GM04503 (cell line): ENCODE measurements at places on chromosomes 7 and 10.

- DNase-seq = no peak
Observed at GRCh38 chr10:35493196-35494118, 111.7 kb upstream of the GJD4 start.

GRCh38 chr7:128117691-128118090, 86.5 kb upstream of the LRRC4 start:
- no peak for DNase-seq

GRCh38 chr10:82668221-82668895, 793.4 kb downstream of the NRG3 start:
- no peak for DNase-seq

GRCh38 chr10:42979181-42979580, 97.7 kb upstream of the RET start:
- DNase-seq = no peak

- no peak for DNase-seq
Observed at GRCh38 chr10:86855513-86855912, 99.1 kb downstream of the BMPR1A start.

GRCh38 chr10:8238986-8239385, 184.5 kb downstream of the GATA3 start:
- no peak for DNase-seq

- no peak for DNase-seq
Observed at GRCh38 chr10:95309958-95310357, 19.2 kb upstream of the PDLIM1 start.

GRCh38 chr10:24390746-24391145, 181.8 kb downstream of the KIAA1217 start:
- no peak for DNase-seq

DNA sequence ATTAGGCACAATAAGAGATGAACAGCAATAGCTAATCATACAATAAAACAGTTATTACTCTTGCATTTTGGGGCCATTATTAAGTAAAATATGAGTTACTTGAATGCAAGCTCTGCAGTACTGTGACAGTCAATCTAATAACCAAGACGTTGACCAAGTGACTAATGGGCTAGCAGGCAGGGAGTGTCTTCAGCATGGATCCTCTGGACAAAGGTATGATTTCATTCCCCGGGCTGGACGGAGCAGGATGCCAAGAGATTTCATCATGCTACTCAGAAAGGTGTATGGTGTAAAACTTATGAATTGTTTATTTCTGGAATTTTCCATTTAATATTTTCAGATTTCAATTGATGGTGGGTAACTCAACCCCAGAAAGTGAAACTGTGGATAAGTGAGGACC, 80.9 kb downstream of the SHH start:
- no peak for DNase-seq

- DNase-seq = no peak
Observed at GRCh38 chr10:110355141-110355831, 50.6 kb upstream of the SMNDC1 start.

GRCh38 chr7:71457846-71458590, 326.1 kb downstream of the GALNT17 start:
- DNase-seq = no peak

- DNase-seq = no peak
Observed at GRCh38 chr10:3714531-3714930, 70.5 kb downstream of the KLF6 start.

GRCh38 chr7:26321435-26321834, 29.8 kb downstream of the SNX10 start:
- DNase-seq = no peak

DNA sequence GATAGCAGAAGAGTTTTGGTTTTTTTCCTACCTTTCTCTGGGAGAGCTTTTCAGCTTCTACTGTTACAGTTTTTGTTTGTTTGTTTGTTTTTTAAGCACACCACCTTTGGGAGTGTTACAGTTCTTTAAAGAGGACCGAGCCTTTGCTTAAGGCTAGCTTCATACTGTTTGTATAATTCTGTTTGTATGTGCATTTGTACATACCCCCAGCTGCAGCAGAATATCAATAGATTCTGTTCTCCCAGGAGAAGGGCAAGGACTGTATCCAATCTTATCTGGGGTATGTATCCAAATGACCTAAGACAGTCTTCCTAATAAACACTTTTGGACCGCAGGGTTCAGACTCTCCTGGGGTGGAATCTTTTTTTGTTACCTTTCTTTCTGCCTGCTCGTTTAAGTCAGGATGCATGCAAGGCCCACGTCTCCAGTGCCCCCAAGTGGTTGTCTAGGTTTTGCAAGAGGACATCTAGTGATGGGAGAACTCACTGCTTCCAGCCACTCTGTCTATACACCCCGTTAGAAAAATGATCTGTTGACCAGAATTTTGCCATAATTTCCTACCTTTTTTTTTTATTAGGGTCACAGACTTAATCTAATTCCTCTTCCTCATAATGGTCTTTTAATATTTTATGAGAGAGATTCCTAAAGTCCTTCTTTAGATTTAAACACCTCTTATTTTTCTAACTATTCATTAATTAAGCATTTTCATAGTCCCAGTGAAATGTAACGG, 23.9 kb downstream of the NRF1 start:
- peak; percentile 27 for DNase-seq

DNA sequence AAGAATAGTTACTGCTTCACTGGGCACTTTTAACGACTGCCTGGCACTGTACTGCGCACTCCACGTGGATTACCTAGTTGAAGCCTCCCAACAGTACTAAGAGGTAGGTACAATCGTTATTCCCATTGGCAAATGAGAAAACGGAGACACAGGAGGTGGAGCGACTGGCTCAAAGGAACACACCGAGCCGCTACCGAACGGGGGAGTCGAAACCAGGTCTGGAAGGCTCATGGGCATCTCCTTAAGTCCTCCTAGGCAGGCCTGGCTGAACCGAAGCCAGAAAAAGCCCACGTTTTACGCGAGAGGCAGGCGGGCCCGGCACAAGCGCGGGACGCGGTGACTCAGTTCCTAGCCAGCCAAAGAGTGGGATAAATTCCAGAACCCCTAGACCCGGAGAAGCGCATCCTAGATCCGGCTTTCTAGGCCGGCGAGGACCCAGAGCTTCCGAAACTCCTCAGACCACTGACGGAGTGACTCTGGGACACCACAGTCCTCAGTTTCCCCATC, 472 bp downstream of the PDAP1 start:
- peak; percentile 27 for DNase-seq

- no peak for DNase-seq
Observed at GRCh38 chr7:133704453-133704852, 422.7 kb upstream of the LRGUK start.

- no peak for DNase-seq
Observed at GRCh38 chr7:33711231-33712019, 193.9 kb upstream of the BMPER start.
